HTR-8/SVneo (cell line): ENCODE measurements at places on chromosomes 13 and 19.

DNA sequence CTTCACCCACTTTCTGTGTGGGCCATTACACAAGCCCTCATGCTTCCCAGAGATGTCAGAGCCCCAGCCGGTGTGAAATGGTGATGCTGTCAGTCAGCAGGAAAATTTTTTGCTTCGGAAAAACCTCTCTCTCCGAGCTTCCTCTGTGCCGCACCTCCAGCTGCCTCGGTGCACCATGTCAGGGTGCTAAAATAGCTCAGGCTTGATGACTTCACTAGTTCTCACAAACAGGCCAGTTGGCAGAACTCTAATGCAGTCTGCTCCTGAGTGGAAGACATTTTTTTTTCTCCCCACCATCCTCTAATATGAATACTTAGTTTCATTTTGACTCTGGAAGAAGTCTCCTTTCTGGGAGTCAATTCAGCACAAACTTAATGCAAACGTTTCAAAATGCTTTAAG is 71.3 kb downstream of the KLF12 start:
- no peak for DNase-seq

GRCh38 chr19:35509861-35510625 is 3.4 kb downstream of the DMKN start:
- peak; percentile 90 for DNase-seq

DNA sequence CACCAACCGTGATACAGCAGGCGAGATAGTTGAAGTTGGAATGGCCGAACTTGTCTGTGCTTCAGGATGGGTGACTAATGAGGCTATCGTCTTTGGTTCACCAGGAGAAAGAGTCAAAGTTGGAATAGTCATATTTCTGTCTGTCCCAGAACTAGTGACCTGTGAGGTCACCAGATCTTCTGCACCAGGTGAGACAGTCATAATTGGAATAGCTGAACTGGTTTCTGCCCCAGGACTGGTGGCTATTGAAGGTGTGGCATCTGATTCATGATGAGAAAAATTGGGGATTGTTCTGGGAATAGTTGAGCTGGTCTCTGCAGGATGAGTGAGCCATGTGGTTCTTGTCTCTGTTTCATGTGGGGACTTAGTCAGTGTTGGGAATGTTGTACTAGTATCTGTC is 71.6 kb downstream of the MUC16 start:
- DNase-seq, result no peak

DNA sequence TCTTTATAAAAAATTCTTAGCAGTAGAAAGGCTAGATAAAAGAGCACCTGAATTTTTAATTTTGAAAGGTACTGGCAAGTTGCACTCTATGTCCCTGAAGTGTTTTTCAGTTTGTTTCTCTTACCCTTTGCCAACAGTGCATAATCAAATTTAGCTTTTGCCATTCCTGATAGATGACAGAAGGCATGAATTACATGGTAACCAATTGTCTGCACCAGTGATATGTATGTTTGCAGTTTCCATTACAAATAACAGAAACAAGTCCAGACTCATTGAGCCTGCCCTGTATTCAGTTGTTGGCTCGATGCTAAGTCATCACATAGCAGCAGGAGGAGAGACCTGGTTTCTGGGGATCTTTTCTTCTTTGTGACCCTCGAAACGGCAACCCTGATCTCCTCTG is 309.8 kb downstream of the DNAJC15 start:
- DNase-seq, result no peak

GRCh38 chr13:27605099-27605498 is 15.2 kb downstream of the LNX2 start:
- no peak for DNase-seq

GRCh38 chr19:39224910-39225309 is 19.9 kb downstream of the IFNL3 start:
- no peak for DNase-seq

DNA sequence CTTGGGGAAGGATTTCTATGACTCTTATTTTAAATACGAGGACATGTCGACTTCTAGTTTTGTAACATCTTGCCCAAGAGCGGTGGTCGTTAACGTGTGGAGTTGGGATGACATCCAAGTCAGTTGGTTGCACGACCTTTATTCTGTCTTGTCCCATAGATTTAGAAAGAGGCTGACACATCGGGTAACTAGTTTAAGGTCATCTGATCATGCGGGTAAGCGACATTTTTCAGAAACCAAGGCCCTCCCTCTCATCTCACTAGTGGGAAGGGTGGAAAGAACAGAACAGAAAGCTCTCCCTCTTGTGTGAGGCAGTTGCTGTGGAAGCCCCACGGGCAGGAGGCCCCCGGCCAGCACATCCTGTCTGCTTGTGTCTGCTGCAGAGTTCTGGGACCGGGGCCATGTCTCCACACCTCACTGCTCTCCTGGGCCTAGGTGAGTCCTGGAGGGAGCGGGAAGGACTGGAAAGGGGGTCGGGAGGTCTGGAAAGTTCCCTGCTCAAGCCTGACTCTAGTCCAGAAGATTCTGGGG is at the start of gene LAIR2:
LAIR2 (plus strand) TSS at position 314 of the 531 bp plus-strand sequence; CDS start at position 402, 88 bp downstream.
- no peak for DNase-seq

DNA sequence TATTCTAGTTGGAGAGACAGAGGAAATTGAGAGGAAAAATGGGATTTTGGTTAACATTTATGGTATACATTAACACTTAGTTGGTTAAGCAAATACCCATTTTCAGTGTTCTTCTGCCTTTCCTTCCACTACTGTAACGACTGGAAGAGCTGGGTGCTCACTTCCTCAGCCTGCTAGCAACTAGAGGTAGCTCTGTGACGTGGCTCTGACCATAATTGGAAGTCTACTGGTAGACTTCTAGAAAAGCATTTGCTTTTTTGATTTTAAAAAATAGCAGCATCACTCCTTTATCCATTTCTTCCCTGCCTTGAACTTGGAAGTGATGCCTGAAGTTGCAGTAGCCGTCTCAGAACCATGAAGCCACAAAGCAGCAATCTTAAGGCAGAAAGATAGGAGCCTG is 15.9 kb downstream of the NHLRC3 start:
- no peak for DNase-seq

GRCh38 chr19:3407556-3408516 is 41.5 kb downstream of the NFIC start:
- DNase-seq, result no peak

- no peak for DNase-seq
Observed at GRCh38 chr13:98272549-98272948, 95.5 kb upstream of the RNF113B start.

- DNase-seq, result no peak
Observed at GRCh38 chr19:22634450-22634827, 315 bp downstream of the ZNF492 start.

DNA sequence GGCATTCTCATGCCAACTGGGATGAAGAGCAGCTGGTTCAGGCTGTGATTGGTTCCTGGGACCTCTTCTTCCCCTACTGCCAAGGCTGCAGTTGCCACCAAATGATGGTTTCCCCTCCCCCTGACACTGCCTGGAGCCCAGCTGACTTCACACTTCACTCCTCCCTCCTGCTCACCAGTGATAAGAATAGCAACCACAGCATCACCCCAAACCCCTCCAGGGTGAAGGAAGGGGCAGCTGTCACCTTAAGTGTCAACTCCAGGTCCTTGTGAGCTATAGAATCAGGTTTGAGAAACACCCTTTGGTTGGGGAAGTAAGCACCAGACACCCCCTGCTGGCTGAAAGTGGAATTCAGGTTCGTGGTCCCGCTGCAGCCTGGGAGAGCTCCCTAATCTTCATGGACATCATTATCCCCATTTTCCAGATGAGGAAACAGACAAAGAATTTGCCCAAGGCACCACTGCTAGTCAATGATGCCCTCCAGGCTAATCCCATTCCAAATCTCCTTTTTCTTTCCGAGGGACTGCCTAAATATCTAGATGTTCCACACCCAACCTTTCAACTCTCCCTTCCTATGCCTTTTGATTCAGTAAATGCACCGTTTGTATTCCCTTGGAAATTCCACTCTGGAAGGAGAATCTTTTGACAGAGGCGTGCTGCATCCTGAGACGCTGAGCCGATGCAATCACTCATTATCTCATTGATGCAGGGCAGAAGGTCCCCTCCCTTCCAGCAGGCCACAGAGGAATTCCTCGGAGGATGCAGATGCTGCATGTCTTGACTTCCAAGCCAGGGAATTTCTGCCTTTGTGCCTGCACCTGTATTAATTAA is 50.6 kb upstream of the UQCRFS1 start:
- DNase-seq, result peak; percentile 24

DNA sequence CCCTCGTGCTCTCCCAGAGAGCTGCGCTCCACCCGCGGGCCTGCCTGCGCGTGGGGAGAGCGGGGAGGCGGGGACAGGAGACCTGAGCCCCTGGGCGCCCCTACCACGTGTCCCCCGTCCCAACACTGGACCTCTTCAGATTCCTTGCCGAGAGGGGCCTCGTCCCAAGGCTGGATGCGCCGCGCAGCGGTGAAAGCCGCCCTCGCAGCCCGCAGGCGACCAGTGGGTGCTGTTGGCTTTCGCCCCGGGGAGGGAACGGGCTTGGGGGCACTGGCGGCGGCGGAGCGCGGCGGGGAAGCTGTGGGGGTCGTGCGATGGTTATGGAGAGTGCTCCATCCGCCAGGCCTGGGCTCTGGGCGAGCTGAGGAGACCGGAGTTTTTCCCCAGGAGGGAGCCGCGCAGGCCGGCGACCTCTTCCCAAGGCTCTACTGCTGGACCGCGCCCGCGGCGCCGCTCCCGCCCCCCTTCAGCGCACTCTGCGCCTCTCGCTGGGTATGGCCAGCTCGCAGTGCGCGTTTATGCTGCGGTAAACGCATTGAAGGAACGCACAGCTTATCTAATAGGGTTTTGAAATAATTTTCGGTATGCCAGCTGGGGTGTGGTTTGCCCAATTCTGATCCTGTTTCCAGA is 17.2 kb upstream of the RNF17 start:
- no peak for DNase-seq

GRCh38 chr13:44224450-44225149 is 149.0 kb upstream of the SERP2 start:
- no peak for DNase-seq

DNA sequence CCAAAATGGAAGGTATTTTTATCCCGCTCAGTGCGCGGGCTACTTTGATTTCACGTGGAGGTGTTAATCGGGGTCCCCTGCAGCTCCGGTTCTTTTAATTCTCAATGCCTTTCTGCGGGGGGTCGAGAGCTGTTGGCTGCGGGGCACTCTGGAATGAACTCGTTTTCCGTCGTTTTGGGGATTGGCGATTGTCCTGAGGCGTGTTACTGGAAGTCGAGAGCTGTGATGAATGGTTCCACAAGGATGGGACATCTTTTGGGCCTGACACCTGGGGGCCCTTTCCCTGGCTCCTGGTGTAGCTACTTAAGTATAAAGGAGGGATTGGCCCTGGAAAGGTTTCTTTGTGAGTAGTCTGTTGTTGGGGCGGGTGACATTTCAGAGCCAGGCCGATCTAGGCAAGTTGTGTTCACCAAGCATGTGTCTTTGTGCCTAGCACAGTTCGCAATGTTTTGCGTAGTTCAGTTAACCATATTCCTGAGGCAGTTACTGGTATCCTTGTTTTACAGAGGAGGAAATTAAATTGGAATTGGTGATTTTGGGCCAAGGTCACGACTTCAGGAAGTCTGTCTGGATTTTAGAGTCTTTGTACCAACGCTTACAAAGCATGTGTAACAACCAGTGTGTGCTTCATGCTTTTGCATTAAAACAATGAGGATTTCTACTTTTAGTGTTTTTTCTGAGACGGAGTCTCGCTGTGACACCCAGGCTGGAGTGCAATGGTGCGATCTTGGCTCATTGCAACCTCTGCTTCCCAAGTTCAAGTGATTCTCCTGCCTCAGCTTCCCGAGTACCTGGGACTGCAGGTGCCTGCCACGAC is 846 bp downstream of the RPL13A start:
- DNase-seq, result no peak

DNA sequence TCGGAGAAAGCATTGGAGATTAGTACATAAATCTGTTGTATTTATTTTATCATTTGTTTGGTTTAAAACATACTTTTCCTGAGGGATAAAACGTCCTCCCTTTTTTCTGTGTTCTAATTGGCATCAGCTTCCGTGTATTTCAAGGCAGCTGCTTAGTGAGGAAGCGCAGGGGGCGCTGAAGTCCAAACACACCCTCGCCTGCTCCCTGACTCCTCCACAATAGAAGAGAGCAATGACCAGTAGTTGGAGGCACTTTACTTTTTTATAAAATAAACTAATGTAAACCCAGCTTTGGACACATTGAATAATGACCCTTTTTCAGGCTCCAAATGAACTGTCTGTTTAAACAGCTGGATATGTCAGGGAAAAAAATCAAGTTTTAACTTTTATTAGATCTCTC is 79.9 kb downstream of the RNASEH2B start:
- no peak for DNase-seq

GRCh38 chr19:35661995-35662340 is 4.3 kb upstream of the UPK1A start:
- no peak for DNase-seq

GRCh38 chr13:50873467-50873866 is 30.0 kb upstream of the DLEU7 start:
- DNase-seq, result no peak

DNA sequence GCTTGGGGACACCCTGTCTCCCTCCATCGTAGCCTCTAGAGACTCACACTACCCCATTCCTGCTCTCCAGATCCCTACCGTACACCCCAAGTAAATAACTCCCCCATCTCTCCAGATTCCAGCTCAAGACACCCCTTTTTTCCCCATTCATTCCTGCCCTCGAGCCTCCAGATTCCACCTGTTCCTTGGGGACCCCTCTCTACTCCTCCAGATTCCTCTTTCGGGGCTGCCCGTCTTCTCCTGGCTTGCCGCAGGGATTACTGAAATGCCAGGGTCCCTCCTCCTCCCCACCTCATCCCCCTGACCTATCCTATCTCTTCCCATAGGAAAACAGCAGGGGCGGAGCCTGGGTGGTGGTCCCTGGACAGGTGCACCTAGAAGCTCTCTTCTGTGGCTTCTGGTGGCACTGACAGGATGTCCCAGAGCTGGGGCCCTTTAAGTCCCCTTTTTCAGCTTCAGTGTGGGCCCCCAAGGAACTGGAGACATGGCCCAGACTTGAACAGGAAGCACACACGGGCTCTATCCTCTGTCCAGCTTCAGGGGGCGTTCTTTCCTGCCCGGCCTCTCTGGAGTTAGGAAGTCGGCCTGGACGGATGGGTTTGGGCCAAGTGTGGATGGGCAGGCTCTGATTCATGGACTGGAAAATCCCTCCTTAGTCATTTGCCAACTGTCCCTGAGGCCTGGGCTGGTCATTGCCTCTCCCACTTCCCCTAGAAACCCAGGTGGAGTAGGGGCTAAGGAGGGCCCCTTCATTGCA is 1.2 kb downstream of the ZSWIM4 start:
- DNase-seq, result peak; percentile 88

DNA sequence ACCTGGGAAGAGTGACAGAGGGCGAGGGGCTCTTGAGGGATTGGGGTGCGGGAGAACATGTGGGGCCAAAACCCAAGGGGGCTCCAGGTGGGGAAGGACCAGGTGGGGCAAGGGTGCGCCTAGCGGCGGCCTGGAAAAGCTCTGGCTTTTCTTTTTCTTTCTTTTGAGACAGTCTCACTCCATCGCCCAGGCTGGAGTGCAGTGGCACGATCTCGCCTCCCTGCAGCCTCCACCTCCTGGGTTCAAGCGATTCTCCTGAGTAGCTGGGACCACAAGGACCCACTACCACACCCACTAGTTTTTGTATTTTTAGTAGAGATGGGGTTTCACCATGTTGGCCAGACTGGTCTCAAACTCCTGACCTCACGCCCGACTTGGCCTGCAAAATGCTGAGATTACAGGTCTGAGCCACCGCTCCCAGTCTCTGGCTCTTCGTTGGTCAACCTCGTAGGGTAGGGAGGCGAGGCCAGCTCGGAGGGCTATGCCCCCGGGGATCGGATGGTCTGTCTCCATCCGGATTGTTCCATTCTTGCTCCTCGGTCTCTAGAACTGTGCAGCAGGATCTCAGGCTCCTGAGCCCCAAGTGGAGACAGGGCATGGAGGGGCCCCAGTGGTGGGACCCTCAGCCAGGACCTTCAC is 3.7 kb downstream of the GADD45B start:
- no peak for DNase-seq
